Stimulated activated CD8-positive, alpha-beta memory T cell treated with anti-CD3 and anti-CD28 coated beads, Interleukin-2, amount 100 ng/mL, for 1 hour (primary cell): ENCODE measurements at places on chromosomes 5 and 9.

DNA sequence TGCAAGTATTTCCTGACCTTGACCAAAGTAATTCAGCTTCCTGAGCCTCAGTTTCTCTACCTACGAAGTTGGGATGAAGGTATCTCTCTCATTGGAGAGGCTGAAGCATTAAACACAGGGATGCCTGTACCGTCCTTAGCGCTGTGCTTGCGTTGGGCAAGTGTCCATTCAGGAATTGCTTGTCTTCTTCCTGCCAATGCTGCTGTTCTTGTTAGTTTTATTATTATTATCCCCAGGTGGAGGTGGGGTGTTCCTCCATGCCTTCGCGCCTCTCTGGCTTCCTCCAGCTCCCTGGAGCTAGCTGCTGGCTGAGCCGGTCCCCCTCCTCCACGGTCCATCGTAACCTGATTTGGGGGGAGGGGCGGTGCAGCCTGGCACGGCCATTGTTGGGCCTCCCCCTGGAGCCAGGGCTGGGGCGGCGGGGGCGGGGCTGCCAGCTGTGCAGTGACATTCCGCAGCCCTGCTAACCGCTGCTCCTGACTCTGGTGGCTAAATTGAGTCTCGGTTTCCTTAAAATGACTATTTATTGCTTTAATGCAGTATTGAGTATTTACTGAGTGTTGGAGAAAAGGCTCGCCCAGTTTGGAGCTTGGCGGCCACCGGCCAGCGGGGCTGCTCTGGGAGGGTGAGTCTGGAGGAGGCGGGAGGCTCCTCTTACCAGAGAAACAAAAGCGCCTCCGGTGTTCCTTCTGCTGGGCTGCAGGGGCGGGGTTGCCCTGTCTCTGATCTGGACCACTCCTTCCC lies 51.3 kb downstream of the LMX1B start:
- no peak for DNase-seq

- no peak for DNase-seq
Measured at GRCh38 chr5:16812911-16813310, 123.2 kb downstream of the MYO10 start.

DNA sequence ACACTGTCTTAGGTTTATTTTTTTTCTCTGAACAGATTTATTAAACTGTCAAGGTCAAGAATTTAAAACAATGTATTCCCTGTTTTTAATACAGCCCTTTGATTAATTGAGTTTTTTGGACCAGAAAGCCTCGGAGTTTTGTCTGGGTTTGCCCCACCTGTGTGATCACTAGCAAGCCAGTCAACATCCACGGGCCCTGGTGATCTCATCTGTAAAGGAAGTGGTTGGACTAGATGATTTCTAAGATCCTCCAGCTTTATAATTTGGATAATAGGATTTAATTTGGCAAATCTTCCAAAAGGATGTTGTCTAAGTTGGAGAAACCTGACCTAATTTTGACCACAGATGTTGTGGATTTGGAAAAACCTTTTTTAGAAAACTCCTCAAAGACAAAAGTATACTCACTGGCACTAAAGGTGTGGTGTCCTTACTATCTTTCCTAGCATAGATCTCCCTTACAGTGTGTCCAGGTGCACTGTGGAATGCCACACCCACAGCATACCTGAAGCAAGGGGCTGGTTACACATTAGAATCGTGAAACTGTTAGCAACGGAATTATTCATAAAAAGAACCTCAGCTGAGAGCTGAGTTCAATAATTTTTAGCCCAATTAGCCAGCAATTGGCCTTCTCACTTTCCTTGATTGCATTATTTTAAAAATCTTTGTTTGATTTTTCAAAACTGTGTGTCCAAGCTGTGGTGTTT lies 195.6 kb upstream of the ELL2 start:
- DNase-seq, result no peak

GRCh38 chr9:72997387-72997995 lies 44.6 kb upstream of the ALDH1A1 start:
- DNase-seq, result no peak

DNA sequence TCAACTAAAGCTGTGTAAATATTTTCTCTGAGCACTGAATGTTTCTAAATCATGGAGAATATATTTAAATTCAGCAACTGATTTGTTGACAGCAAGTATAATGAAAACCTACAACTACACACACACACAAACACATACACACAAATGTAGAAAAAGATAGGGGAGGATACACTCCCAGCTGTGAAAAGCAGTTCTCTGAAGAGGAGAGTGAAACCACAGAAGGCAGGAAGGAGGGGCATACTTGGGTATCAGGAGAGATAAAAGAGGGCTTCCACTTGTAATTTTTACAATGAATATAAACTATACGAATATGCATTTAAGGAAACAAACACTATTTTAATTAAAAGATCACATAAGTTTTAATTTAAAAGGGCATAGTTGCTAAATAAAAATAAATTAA lies 227.8 kb upstream of the SLC24A2 start:
- DNase-seq, result no peak

GRCh38 chr5:151030379-151030778 lies 10.0 kb downstream of the GPX3 start:
- no peak for DNase-seq

- no peak for DNase-seq
Measured at GRCh38 chr5:85278193-85278592, 893.5 kb upstream of the EDIL3 start.

DNA sequence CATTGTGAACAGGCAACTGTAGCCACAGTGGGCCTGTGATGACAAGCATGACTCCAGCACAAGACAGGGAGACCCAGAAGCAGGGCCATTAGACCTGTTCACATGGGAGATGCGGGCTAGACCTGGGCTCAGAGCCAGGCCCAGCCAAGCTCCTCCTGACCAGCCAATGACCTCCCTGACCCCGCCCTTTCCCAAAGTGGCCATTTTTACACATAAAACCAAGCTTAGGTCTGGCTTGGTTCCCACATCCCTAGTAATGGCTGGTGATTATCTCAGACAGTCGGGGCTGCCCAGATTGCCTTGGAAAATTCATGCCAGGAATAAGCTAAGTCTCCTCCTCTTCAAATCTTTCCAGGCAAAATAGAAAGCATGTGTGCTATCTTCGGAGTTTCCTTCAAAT lies 94.1 kb downstream of the FRMD3 start:
- no peak for DNase-seq

- DNase-seq, result no peak
Measured at GRCh38 chr5:50965654-50966375, 299.4 kb downstream of the PARP8 start.

GRCh38 chr9:9275601-9276000 lies 1337.2 kb downstream of the PTPRD start:
- no peak for DNase-seq

GRCh38 chr9:105098370-105098769 lies 146.1 kb upstream of the SLC44A1 start:
- no peak for DNase-seq

DNA sequence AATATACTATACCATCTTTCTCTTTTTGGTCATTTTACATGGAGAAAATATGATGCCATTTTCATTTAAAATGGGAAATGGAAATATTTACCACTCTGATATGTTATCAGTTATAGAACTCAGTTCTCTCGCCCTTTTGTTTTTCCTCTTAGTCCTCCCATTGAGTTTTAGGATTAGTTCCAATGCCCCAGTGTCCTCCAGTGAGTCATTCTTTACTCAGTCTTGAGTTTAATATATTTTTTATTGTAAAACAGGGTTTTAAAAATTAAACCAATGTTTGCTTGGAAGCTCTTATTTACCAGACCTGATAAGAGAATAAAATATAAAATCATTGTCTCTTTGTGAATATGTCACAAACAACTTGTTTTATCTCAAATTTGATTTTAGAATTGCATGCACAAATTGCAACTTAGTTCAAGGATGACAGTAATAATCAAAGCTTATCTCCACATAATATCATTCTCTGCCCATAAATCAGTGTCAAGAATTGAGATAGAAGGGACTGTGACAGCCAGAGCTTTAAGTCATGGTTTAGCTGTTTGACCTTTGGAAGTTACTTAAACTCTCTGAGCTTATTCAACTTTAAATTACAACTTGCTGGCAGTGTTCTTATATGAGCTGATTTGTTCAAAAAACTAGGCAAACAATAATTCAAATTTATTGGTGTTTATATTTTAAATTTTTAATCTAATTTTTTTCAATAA lies 166.4 kb downstream of the PAM start:
- DNase-seq, result no peak

GRCh38 chr9:135083241-135083810 lies 4.1 kb upstream of the OLFM1 start:
- no peak for DNase-seq

DNA sequence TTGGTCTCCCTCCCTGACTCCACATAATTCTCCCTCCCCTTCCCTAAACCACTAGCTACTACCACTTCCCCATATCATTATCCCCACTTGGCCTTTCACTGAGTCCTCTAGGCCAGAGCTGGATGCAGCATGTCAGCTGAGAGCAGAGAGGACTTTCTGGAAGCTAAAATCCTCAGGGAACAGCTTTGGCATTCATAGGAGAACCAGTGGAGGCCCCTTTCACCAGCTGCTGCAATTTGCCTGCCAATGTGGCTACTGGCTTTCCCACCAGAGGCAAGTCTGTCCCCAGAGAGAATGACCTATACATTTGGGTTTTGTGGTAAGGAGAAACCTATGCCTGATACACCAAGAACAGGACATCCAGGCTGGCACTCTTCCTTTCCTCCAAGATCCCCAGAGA lies 14.4 kb downstream of the FAM219A start:
- DNase-seq, result no peak

DNA sequence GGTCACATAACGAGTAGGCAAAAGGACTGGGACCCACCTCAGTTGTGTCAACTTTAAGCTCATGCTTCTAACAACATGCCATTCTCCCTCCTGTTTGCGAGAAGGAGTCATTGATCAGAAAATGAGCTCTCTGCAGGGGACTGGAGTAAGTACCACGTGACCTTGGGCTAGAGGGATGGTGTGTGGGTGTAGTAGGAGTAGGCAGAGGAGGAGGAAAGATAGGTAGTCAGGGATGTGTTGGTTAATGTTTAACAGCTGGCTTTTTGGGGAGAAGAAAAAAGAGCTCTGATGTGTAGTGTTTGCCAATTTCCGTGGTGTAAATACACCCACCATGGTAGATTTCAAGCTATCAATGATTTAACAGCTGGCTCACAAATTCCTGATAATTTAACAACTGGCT lies 160.3 kb upstream of the TBC1D2 start:
- no peak for DNase-seq

DNA sequence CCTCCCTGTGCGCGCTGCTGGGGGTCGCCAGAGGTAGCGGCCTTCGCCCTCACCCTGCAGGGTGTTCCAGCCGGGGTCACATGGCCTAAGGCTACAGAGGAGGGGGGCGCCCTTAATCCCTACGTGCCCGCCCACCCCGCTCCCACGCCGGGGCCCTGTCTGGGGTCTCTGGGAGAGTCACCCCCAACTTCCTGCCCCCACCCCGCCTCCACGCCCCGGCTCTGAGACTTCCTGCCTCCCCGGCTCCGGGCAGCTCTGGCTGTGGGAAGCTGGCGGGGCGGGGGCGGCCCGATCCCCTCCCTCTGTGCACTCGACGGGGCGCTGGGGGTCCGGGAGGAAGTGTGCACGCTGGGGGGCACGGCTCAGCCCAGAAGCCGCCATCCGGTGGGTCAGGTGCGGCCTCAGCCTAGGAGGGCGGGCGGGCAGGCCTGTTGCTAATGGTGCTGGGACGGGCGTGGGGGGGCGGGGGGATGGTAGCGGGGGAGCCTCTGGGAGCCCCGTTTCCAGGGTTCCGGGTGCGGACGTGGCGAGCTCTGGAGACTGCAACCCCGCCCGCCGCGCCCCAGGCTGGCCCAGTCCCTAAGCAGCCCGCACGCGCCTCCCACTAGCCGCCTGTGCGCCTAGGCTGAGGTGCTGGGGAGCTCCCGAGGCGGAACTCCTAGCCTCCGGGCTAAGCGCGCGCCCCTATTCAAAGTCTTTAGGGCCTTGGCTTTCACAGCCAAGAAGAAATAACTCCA lies 61.6 kb downstream of the CXXC5 start:
- no peak for DNase-seq

DNA sequence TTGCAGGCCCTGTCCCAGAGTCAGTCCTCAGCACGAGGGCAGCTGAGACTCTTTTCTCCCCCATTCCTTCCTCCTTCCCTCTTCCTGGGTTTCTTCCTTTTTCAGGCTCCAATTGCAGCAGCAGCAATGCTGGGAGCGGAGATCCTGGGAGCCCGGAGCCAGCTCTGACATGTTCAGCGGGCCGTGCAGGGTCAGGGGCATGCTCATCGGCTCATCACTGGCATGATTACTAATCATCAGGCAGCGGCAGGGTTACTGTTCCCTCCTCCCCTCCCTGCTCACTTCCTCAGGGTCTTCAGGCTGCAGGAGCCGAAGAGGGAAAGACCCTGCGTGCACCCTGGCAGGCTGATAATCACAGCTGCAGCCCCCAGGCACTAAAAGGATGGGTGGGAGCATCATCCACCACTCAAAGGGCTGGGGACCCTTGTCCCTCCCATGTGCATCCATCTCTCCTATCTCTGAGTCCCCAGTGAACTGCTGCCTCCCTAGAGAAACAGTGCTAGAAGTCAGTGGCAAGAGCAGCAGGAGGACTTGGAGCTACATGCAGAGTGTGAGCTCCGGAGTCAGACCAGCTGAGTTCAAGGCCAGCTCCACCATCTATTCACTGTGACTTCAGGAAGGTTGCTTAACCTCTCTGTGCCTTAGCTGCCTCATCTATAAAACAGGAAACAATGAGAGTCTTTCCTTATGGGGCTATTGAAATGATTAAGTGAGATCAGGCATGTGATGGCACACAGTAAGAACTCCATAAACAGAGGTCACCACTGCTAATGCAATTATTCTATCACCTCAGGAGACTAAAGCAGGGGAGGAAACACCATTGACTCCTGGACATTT lies 7.8 kb upstream of the KCNIP1 start:
- no peak for DNase-seq

- DNase-seq, result no peak
Measured at GRCh38 chr5:119017994-119018393, 29.6 kb upstream of the DTWD2 start.

DNA sequence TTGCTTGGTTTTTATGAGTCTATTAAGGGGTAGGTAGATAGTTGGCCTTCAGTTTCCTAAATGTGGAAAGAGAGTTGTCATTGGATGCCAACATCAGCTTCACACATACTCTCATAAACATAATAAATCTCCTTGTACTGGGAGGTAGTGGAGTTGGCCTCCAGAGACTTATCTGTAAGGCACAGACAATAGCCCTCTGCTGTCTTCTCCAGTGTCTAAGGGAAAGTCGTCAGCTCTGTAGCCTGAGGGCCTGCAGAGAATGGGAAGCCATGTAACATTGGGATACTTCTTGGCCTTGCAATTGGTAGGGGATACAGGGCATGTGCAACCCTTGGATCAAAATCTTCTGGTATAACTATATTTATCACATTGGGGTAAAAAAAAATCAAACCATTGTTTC lies 331.9 kb upstream of the KLF9 start:
- DNase-seq, result no peak

- DNase-seq, result no peak
Measured at GRCh38 chr5:399296-400281, 43.4 kb upstream of the EXOC3 start.
